Adipocyte (in vitro differentiated cells): ENCODE measurements at places on chromosomes 4 and X.

GRCh38 chr4:154618708-154619315 is 6.4 kb upstream of the FGG start:
- DNase-seq, result peak; percentile 84

DNA sequence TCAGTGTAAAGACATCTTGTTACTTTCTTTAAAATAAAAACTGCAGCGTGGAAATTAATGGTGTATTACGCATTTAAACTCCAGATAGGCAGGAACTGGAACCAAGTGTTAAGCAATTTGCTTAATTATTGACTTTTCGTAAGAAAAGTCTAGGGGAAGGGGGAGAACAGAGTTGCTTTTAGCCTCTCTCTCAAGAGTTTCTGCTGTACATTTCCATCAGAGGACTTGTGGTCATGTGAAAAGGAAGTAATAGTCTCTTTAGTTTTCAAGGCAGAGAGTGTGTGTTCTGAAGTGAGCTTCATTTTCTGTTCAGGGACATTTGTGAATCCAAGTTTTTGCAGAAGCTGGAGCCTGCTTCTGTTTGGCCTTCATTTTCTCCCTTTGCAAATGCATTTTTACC is 127.2 kb downstream of the UBE2K start:
- DNase-seq, result no peak

GRCh38 chrX:19727887-19728648 is 159.3 kb downstream of the SH3KBP1 start:
- DNase-seq, result no peak

DNA sequence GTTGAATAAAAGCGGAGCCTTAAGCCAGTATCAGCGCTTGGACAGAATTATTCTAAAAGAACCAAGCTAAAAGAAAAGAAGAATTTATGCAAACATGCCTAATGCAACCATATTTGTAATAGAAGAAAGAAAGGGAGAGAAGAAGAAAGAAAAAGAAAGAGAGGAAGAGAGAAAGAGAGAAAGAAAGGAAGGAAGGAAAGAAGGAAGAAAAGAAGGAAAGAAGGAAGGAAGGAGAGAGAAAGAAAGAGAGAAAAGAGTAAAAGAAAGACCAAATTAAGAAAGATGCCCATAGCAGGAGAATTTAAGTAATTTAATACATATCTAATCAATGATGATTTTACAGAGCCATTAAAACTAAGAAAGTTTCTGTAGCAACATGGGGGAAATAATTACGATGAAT is 30.9 kb upstream of the TMEM150C start:
- no peak for DNase-seq

GRCh38 chr4:101987623-101988243 is 197.2 kb downstream of the BANK1 start:
- DNase-seq, result peak; percentile 42

GRCh38 chrX:111719426-111720210 is 38.6 kb downstream of the ALG13 start:
- peak; percentile 38 for DNase-seq

- DNase-seq, result peak; percentile 77
These were observed 110.5 kb downstream of the ANXA3 start for GRCh38 chr4:78661921-78662521.

- DNase-seq, result no peak
These were observed 3.2 kb downstream of the CASP3 start for GRCh38 chr4:184645904-184646610.

- DNase-seq, result no peak
These were observed at the start of gene AVPR2 for GRCh38 chrX:153903991-153904957. TSS of gene AVPR2 (plus strand) at chrX:153904673. CDS start at chrX:153905146, 473 bp downstream.

GRCh38 chrX:599837-600715 is 30.5 kb upstream of the SHOX start:
- no peak for DNase-seq

DNA sequence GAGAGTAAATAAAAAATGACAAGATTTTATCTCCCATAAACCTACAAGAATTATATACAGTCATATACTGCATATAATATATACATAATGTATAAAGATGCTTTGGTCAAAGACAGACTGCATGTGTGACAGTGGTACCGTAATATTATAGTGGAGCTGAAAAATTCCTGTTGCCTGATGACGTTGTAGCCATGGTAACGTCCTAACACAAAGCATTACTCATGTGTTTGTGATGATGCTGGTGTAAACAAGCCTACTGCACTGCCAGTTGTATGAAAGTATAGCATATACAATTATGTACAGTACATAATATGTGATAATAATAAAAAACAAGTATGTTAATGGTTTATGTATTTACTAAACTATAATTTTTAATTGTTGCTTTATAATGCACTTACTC is 245.2 kb upstream of the CENPE start:
- peak; percentile 3 for DNase-seq

GRCh38 chrX:9349572-9350494 is 115.0 kb upstream of the TBL1X start:
- DNase-seq, result peak; percentile 8

- DNase-seq, result peak; percentile 40
These were observed 324.3 kb downstream of the PTTG2 start for GRCh38 chr4:38284294-38285030.

DNA sequence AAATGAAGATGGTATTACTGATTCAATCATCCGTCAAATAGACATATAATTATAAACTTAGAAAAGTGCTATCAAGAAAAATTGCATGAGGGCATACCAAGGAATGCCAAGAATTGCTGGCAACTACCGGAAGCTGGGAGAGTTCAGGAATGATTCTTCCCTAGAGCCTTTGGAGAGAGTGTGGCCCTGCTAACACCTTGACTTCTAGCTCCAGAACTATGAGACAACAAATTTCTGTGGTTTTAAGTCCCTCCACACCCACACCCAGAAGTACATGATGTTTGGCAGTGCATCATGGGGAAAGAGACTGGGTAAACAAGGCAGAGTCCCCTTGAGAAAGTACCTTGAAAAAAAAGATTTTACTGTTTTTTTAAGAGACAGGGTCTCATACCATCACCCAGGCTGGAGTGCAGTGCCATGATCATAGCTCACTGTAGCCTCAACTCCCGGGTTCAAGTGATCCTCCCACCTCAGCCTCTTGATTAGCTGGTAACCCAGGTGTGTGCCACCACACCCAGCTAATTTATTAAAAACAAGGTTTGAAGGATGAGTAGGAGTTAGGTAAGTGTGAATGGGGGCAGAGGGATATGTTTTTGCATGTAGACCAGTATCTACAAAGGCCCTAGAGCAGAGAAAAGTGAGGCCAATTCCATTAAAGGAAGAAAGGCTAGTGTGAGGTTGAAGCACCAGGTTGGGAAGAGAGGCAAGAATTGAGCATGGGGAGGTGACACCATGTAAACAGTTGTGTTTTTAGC is 53.1 kb downstream of the GSX2 start:
- peak; percentile 54 for DNase-seq

GRCh38 chr4:113811359-113811758 is 49.8 kb upstream of the CAMK2D start:
- DNase-seq, result no peak

- no peak for DNase-seq
These were observed 1.2 kb downstream of the DMD start for GRCh38 chrX:33210156-33210555.

DNA sequence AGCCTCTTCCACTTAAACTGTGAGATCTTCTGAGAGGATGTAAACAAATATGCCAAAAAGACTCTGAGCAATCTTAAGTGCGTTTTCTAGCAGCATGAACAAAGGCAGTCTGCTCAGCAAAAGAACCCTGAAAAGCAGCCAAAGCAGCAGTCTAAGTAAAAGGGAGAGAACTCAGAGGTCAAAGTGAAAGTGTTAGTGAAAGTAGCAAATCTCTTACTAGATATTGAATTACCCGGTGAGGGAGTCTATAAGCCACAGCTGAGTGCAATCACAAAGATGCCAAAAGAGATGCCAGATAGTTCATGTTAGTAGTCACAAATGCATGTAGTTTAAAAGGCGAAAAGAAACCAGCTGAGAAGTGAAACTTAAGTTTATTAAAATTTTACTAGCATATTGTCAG is 7.9 kb upstream of the GNRHR start:
- peak; percentile 36 for DNase-seq

GRCh38 chr4:173647902-173648301 is 117.9 kb upstream of the HAND2 start:
- DNase-seq, result no peak

- DNase-seq, result no peak
These were observed 91.8 kb upstream of the ENPP6 start for GRCh38 chr4:184309241-184310170.

GRCh38 chr4:142707401-142707800 is 138.7 kb downstream of the INPP4B start:
- DNase-seq, result no peak

- DNase-seq, result peak; percentile 75
These were observed 151.2 kb upstream of the SLC4A4 start for GRCh38 chr4:71187404-71188155.

DNA sequence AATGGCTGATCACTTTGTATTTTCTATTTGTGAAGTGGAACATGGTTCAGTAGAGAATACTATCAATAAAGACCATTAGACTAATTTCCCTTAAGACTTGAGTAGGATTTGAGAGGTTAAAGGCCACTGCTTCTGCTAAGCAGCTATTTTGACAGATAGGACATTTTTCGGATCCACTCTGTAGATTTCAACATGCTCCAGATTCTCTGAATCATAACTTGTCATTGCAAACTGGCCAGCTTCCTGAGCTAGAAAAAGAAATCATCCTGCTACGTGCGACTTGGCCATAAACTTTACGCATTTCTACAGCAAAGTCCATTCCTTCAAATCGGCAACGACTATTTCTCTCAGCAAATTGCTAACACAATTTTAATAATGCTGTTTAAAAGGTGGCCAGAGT is 55.2 kb downstream of the MGST2 start:
- no peak for DNase-seq

GRCh38 chr4:55087009-55087912 is 38.1 kb downstream of the KDR start:
- DNase-seq, result peak; percentile 10

DNA sequence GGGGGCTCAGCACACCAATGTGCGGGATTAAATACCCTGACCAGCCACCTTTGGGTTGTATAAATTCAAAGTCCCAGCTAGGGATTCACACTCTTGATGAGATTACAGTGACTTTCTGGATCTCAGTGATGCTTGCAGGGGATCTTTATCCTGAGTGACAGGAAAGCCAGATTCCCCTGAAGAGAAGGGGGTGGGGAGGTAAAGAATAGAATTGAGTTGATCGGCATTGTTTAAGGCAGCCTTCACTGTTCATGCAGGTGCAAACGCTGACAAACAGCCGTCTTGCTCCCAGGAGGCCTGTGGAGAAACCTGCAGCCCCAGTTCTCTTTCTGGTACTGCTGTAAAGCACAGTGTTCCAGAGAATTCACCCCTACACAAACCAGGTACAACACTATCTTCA is 19.0 kb downstream of the CXXC4 start:
- no peak for DNase-seq

GRCh38 chrX:53160297-53160983 is 64.6 kb downstream of the KDM5C start:
- DNase-seq, result no peak

GRCh38 chr4:36385951-36386571 is 104.6 kb downstream of the DTHD1 start:
- no peak for DNase-seq

- no peak for DNase-seq
These were observed 144.0 kb downstream of the FNIP2 start for GRCh38 chr4:158912806-158913205.

DNA sequence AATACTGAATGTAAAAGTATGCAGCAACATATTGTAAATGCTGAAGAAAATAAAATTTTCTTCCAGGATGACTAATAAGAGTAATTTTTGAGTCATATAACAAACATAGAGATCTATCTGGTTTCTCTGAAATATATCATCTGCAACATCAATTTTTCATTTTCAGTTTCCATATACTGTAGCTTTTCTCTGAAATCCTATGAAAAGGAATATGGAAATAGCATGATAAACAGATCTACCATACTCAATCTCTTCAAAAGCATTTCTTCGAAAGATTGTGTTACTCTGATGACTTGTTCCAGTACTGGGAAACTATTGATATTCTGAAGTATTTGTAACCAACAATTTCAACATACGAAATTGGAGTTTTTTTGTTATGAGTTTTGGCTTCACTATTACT is 1156.7 kb downstream of the FAM133A start:
- no peak for DNase-seq

- DNase-seq, result no peak
These were observed 32.9 kb upstream of the SPRY1 start for GRCh38 chr4:123363729-123364128.

GRCh38 chrX:135194684-135195083 is 23.5 kb upstream of the CT55 start:
- no peak for DNase-seq

DNA sequence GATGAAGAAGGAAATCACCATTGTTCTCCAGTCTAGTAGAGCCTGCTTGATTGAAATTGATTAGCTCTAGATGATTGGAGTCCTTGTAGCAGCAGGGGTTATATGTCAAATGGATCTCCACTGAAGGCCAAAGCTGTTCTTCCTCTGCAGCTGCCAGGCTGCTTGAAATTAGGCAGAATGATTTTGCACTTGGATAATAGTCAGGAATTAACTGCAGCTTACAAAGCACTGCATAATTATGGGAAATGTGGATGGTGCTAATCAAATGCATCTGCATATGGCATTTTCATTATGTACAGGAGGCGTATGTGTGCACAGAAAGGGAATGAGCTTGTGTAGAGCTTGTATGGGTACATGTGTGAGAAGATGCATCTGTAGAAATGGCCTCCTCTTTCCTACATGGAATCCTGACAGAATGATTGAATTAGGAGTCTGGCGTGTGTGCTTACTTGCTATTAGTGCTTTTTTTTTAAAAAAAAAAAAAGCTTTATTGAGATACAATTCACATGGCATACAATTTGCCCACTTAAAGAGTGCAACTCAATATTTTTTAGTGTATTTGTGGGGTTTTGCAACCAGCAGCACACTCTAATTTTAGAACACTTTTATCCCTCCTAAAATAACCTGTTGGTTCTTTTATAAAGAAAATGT is 65.9 kb downstream of the TMEM131L start:
- no peak for DNase-seq

GRCh38 chrX:109874548-109874947 is 128.4 kb upstream of the TMEM164 start:
- DNase-seq, result no peak

DNA sequence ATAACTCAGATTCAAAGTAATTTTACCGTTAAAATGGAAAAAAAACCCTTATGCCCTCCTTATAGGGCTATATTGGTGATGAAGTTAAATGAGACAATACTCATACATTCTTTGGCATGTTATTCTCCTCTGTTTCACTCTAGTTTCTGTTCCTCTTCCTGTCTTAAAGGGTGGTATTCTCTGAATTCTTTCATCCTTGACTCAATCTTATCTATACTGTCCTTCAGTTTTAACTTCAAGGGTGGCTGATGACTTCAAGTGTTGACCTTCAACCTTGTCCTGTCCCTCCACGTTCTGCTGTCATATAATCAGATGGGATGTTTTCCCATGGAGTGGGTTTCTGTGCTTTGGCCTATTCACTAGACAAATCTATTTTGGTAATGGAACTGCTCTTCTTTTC is 44.0 kb downstream of the ZNF518B start:
- no peak for DNase-seq

GRCh38 chrX:133852837-133853356 is 132.5 kb downstream of the GPC3 start:
- peak; percentile 18 for DNase-seq
